ENCODE measurements at places on chromosomes 5 and 9.

GRCh38 chr5:178304761-178305645 is 72.4 kb upstream of the PHYKPL start:
- DNase-seq: no peak

DNA sequence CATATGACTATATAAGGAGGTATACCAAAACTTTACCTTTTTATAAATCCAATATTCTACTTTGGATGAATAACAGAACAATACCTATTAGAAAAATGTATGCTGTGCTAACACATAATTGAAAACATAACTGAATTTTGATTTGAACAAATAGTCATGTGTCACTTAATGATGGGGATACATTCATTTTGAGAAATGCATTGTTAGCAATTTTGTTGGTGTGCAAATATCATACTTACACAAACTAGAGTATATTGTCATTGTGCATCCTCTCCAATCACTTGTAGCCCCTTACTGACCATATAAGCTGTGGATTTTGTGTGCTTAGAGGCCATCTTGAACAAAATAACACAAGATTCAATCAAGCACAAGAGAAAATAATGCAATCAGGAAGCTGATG is 72.3 kb upstream of the SLCO4C1 start:
- no peak for DNase-seq

GRCh38 chr5:97547999-97548738 is 365.1 kb upstream of the RIOK2 start:
- DNase-seq: no peak

DNA sequence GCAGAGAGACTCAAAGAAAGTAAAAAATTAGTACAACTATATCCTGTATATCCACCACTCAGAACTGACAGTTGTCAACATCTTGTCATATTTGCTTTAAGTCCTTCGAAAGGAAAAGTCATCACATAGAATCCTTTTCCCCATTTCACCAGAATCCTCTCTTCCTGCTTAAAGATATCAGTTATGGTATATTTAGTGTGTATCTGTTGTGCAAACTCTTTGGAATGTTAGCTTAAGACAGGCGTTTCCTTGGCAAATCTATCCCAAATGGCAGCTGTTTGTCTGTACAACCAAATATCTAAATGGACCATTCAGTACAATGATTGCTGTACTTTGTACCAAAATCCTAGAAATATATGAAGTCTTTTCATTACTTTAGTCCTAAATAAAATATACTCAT is 98.5 kb downstream of the ITGA1 start:
- no peak for DNase-seq

- no peak for DNase-seq
These were observed 71.1 kb downstream of the ALDH7A1 start for GRCh38 chr5:126523818-126524510.

DNA sequence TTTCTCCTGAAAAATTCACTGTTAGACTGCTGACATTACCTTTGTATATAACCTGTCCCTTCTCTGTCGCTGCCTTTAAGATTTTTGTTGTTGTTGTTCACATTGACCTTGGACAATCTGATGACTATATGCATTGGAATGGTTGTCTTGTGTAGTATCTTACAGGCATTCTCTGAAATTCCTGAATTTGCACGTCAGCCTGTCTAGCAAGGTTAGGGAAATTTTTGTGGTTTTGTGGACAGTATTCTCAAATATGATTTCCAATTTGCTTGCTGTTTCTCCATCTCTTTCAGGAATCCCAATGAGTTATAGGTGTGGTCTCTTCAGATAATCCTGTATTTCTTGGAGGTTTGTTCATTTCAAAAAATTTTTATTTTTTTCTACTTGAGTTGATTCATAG is 140.8 kb downstream of the PRR16 start:
- DNase-seq: no peak

DNA sequence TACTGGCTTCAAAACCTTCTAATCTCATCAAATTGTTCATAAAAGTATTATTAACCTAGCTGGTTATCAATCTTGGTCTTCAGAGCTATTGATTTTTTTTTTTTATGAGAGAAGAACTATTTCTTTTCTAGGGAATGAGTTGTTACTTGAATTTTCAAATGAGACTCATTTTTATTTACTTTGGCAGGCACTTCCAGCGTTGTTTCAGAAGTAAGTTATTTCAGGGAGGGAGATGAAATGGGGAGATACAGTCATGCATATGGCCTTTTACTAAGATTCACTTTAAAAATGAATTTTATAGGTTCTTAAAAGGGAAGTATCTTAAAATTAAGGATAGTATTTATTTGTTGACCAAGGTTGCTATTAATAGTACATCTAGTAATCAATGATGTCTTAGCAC is 129.6 kb downstream of the IZUMO3 start:
- no peak for DNase-seq

- DNase-seq: peak; percentile 78
These were observed at the start of gene PURA for GRCh38 chr5:140113699-140114263. PURA (plus strand) TSS chr5:140114109; CDS start chr5:140114182, 73 bp downstream.

DNA sequence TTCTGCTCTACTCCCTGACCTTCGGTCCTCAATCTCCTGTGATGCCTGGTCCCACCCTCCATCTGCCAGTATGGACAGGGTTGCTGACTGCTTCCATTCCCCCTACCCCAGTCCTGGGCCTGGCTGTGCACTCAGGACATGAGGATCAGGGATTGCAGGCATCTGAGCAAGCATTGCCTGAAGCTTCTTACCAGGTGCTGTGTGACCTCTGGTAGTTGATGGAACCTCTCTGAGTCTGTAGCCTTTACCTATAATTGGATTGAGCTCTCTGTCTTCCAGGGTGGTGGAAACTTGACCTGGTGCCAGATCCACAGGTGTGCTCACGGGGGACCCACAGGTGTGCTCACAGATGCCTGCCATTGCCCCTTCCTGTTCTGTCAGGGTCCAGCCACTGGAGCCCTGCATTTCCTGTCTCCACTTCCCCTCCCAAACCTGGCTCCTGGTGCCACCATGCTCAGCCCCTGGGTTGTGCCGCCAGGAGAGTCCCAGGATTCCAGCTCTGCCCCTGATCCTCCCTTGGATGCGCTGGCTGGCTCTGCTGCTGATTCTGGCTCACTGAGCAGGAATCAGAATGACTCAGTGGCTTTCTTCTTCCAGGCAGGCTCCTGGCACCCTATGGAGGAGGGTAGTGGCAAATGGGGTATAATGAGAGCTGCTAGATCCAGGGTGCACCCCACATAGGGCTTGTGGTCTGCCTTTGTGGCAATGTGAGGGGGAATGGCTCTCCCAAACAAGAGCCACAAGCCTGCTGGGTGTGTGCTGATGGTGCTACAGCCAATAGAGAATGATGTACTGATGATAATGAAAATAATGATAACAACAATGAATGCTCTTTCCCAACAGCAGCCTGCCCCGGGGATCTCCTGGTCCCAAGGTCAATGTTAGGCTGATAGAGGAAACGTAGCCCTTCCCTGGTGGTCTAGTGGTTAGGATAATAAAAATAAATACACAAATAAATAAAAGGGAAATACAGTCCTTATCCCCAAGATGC is 35.2 kb upstream of the PSD2 start:
- DNase-seq: no peak

- no peak for DNase-seq
These were observed 28.3 kb upstream of the PTGS1 start for GRCh38 chr9:122342323-122343050.

DNA sequence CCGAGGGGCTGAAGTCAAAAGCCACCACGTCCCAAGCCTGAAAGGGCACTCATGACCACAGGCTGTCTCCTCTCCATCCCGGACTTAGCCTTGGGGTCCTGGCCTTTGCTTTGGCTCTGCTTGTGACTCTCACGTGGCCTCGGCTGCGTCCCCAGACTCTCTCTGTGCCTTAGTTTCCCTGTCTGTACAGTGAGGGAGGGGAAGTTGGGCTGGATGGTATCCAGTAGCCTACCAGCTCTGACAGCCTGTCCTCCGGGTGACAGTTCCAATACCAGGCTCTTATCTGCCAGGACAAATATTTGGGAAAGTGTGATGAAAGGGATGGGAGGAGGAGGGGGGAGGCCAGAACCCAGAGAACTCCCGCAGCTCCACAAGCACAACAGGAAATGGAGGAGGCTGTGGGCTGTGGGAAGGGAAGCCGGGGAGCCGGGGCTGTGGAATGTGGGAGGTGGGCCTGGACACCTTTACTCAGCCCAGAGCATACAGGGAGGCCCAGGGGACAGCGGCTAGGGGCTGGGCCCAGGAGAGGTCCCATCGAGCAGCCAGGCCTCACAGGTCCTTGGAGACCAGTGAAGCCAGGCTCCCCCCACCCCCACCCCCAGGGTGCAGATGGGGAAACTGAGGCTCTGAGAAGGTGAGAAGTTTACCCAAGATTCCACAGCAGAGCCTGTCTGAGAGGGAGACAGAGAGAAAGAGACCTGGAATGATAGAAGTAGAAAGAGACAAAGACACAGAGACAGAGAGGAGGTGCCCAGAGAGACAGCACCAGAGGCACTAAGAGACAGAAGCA is 18.3 kb downstream of the PDGFRB start:
- no peak for DNase-seq

DNA sequence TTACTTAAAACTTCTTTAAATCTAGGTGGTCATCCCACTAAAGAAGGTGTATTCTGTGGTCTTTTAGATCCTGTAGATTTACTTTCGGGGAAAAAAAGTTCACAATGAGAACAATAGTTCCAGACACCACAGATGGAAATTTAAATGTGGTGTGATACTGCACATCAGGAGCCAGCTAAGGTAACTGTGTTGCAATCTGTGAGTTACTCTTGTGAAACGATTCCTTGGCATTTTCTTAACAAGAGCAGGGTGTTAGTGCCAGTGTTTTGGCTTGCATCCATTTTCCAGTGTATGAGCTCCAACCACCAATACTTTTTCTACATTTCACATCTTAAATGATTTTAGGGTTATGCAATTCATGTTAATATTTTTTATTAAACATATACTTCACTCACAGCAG is 674.5 kb downstream of the CETN3 start:
- DNase-seq: no peak

GRCh38 chr9:79007701-79008483 is 563.9 kb upstream of the TLE4 start:
- DNase-seq: no peak

DNA sequence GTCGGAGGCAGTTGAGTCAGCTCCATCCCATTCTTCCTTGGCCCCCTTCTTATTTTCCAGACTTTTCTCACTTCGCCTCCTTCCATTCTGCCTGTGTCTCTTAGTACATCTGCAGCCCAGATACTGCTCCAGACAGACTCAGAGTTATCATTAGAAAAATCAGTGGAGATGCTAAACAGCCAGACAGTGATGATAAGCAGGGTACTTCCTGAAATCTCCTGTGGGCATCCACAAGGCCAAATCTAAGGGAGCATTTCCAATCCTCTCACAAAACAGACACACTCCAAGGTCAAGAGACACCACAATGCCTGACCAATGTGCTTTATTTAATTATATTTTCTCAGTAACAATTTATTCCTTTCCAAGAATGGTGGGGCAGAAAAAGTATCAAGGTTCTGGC is 14.5 kb upstream of the RLN1 start:
- no peak for DNase-seq

DNA sequence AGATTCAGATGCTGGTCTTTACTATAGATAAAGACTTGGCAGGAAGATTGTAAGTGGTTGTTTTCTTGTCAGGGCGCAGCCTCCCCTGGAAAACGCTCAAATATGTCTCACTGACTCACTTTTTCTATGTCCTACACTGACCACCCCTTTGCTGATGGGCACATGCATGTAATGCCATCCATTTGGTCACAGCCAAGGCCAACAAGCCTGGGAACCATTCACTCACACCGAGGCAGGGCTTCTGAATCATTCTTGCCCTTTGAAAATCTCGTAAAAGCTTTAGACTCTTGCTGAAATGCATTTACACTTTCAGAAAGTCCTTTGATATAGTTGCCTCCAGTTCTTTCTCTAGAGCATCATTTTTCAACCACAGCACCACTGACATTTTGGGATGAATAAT is 249.4 kb downstream of the ACTL7B start:
- no peak for DNase-seq

DNA sequence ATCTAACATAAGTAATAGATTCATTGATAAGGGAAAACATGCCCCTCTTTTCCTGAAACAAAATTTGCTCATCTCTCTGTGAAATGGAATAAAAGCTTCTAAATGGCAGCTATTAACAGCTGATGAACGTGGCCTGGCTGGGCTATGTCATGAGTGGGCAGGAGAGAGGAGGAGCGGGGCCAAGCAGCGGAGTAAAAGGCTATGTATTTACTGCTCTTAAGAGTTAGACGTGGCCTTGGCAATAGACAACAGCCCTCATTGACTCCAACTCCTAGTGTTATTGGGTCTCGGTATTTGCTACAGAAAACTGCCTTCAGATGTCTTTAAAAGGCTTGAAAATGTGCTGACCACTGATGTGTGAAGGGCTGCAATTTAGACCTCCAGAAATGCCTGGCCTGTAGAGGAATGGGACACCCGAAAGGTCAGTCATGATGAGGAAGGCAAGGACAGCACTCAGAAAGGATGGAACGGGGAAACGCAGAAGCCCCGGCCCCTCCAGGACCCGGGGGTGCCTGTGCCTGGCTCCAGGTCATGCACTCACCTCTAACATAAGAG is 116.8 kb downstream of the PDZD2 start:
- no peak for DNase-seq

DNA sequence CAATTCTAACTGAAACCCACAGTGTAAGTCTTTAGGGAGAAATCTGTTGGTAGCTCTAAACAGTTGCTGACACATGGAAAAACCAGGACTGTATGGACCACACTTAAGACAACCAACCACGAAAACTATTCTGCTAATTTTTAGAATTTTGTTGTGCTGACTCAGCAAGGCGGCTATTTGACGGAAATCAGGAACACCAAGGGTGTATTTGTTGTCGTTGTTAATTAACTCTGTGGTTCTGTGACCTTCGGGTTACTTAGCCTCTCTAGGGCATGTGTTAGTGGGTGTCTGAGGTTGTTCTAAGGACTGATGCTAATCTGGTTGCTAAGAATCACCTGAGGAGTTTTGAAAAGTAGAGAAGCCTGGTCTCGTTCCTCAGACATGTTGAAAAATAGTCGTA is 79.2 kb downstream of the ATP10B start:
- DNase-seq: no peak

- no peak for DNase-seq
These were observed 589 bp downstream of the CKS2 start for GRCh38 chr9:89311346-89312221.

GRCh38 chr5:118857700-118858099 is 130.6 kb downstream of the DTWD2 start:
- no peak for DNase-seq

DNA sequence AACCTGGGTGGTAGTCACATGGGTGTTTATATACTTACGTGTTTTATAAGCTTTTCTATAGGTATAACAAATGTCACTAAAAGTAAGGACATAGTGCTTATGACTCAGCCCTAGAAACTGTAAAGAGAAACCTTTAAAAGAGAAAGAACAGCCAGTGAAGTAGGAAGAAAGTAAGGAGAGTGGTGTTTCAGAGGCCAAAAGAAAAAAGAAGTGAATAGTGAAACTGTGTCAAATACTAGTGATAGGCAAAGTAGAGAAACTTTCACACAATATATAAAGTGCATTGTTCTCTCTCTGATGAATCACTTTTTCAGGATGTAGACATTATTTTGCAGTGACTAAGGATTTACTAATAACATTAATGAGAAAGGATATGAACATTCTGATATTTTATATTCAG is 74.2 kb upstream of the SUSD1 start:
- no peak for DNase-seq

Data from NCI-H1694 (cell line).